COR-L47 (cell line): ENCODE measurements at places on chromosomes 6 and 20.

DNA sequence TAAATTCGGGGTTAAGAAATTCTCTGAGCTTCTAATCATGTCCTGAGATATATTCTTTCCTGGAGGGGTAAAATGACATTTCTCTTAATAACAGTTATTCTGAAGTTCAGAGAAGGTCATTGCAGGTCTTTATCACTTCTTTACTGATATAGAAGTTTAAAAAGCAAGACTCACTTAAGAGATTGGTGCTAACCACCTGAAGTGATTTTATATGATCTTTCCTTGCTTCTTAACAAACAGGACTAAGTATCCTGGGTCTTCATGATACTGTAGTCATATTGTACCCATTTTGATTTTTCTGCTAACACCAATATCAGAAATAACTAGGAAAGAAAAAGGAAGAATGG lies 39.3 kb upstream of the PRDM1 start:
- DNase-seq = no peak

GRCh38 chr6:99608886-99609482 lies 2.4 kb downstream of the PRDM13 start:
- DNase-seq = no peak

GRCh38 chr6:146803601-146804000 lies 204.8 kb downstream of the ADGB start:
- no peak for DNase-seq

DNA sequence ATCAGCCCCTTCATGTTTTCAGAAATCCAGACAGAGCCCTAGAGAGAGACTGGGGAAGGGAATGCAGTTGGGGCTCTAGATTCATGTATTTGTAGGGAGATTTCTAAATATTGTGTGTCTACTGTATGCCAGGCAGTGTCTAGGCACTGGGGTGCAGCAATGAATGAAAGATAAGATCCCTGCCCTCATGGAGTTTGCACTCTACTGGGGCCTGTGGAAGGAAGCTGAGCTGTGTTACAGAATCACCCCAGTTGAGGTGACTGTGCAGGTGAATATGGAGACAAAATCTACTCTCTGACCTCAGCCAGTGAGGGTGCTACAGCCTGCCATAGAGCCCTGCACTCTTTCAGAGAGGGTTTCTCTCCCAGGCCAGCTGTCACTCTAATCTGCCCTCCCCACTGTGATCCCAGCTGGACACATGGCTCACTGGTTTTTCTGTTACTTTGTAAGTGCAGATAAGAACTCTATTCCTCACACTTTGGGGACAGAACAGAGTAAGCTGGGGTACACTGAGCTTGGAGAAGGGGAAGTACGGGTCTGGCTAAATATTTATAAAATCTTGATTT lies 69.2 kb upstream of the E2F3 start:
- DNase-seq = no peak

GRCh38 chr20:58990651-58991445 lies 9.8 kb downstream of the NELFCD start:
- DNase-seq = no peak

DNA sequence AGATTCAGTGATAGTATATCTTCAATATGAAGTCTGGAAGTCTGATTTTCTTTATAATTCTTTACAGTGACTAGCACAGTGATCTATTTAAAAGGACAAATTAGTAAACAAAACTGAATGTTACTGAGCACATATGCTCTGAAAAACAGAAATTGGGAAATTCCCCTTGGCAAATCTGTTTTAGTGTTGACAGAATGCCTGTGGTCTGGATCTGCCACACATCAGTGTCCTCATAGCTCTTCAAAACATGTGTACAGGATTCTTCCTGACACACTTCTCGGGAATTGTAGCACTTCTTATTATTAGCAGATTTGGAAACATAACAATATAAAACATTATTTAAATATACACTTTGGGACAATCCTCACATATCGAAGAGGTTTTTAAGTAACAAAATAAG lies 354.3 kb downstream of the COL12A1 start:
- no peak for DNase-seq

DNA sequence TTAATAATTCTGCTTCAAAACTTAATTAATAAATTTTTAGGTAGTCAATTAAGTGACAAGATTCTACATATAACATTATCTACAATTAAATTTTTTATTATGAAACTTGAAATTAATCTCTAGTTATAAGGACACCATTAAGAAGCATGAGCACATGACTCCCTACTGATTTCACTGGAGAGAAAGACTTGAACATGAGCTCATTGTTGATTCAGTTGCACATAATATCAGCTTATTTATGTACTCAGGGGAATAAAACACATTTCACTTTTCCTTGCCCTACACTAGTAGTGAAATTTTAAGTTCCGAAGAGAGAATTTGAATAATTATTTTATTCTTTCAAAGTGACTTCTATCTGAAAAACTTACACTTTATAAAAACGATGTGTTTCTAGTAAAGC lies 370.2 kb upstream of the EPHA7 start:
- DNase-seq = no peak

DNA sequence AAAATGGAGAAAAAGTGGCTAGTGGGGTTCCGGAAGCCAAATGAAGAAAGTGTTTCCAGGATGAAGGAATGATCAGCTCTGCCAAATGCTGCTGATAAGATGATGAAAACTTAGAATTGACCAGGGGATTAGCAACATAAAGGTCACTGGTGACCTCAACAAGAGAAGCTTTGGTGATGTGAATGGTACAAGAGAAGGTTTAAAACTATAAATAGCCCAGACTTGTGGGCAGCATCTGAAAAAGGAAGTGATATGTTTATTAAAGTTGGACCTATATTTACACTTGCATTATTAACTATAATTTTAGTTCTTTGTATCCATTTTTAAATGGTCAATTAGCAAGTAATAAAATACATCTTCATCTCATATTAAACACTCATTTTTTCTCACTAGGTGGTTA lies 45.1 kb downstream of the CGA start:
- DNase-seq = no peak

DNA sequence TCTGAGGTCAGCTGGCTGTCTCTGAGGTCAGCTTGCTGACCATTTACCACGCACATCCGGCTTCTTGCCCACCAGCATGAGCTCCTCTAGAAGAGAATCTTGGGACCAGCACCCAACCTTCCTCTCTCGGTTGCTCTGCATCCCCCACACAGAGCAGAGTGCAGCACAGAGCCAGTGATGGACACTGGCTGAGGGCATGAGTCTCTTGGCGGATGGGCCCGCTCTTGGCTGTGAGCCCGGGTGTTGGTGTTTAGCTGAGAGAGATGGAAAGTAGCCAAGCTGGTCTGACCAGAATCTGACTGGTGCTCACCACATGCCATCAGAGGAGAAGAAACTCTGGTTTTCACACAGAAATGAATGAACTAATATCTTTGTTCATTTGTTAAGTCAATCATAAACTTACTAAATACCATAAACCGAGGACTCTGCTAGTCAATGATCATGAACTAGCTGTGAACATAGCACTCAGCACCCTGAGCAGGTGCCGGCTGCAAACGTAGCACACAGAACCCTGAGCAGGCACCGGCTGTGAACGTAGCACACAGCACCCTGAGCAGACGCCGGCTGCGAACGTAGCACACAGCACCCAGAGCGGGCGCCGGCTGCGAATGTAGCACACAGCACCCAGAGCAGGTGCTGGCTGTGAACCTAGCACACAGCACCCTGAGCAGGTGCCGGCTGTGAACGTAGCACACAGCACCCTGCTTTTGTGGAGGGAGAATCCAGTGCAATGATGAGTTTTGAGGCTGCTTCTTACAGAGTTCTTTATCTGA lies 10.4 kb upstream of the THBS2 start:
- peak; percentile 67 for DNase-seq

DNA sequence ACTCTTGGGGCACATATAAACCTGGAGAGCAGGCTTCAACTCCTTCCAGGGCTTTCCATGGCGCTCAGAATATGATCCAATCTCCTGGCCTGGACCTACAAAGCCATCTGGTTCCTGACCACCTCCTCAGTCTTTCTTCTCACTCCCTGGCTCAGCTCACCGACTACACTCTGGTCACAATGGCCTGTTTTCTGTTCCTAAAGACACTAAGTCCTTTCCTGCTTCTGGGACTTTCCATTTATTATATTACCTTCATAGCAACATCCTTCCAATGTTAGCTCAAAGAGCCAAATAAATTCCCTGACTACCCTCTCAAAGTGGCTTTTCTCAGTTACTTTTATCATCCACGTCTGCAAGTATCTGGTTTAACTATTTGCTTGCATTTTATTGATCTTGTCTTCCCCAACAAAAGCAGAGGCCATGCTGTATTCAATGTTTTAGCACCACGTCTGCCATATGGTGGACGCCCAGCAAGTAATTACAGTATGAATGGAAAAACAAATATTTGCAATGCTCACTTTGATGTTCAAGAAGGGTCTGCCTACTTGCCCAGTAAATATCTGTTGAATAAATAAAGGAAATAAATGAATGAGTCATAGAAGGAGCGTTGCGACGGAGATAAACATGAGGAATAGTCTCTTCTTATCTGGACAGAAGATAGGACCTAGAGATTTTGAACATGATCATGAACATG lies 328.4 kb downstream of the ESR1 start:
- no peak for DNase-seq

DNA sequence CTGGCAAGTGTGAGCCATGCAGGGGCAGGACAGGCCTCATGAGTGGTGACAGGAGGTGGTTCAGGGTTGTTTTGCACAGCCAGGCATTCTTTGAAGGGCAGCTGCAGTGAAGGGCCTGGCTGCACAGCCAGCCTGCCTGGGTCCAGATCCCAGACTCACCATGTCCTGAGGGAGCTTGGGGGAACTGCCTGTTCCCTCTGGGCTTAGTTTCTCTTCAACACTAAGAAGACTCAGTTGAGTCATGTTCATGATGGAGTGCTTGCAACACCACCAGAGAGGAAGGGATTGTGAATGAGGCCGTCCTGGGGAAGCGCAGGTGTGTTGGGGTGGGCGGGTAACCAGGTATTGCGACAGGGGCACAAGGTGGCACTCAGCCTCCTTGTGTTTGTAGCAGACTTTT lies 102.4 kb downstream of the CDH26 start:
- no peak for DNase-seq

DNA sequence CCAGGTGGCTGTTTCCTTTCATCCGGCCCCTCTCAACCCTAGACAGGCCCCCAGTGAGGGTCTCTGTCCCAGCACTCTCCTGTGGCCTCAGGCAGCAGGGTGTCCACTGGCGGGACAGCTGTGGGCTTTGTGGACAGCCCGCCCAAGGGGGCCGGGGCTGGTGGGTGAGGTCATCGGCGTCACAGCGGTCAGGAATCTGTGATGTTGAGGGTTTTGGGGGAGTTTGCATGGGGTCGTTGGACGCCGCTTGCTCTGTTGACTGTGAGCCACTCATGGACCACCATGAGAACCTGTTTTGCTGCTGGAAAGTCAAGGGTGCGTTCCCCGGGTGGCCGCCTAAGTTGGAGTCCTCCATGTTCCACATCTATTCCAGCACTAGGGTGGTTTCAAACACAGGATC lies 146.4 kb downstream of the DTNBP1 start:
- no peak for DNase-seq

DNA sequence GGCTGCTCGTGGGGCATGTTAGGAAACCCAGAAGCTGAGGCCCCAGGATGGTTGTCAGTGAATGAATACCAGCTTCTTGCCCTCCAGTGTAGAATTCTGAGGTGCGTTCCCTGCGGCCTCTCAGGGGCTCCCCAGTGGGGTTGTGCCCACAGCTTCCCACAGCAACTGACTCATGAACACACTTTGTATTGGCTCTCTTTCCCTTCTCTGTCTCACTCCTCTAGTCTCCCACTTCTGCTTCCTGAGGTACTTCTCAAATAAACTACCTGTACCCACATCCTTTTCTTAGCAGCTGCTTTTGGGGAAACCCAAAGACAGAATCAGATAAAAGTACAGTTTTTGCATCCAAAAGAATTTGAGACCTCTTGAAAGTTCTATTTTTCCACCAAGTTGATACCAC lies 107.7 kb upstream of the JAG1 start:
- DNase-seq = no peak

- DNase-seq = no peak
Observed at GRCh38 chr20:50482396-50482981, 27.7 kb upstream of the PTPN1 start.

DNA sequence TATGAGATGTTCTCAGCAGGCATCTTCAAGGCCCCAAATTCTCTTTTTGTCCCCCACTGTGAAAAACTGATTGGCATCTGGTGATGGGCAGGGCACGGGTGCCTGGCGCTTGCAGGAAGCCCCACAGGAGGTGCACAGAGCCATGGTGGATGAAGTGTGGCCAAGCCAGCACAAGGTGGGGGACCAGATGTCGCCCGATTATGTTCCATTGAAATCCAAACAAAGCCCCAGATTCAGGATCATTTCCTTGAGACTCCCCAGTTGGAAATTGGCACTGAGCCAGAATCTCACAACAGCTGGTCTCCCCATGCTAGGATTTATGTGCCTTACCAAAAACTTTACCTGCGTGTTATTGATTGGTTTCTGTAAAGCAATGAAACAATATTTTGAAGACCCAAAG lies 186.1 kb downstream of the ADAT2 start:
- peak; percentile 48 for DNase-seq

DNA sequence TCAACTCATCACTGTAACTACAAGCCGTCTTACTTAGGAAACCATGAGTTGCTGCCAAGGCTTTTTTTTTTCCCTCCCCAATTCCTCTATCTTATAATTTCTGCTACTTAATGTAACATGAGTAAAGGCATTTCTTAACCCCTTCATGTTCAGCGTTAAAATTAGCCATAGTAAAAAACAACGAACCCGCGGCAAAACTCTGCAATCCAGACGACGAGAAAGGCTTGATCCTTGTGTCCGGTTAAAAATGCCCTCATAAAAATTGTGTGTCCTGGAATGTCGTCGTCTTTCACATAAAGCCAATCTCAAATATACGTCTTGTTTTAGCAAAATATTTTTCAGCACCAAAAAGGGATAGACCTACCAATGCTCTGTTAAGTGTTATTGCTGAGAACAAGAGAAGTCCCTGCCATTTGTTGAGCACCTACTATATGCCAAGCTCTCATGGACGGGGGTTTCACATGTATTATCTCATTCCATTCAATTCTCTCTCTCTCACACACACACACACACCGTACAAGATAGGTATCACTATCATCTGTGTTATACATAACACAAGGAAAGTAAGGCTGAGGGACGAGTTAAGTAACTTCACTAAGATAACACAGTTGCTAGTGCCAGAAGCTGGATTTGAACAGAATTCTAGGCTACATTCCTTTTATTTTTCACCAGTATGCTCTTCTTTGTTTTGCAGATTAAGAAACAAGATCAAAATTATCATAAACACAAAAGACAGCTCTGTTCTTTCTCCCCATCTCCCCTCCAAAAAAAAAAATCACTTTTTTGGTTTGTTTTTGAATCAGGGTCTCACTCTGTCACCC lies 683 bp upstream of the ARHGAP18 start:
- DNase-seq = no peak

GRCh38 chr6:127210725-127211124 lies 55.9 kb upstream of the RNF146 start:
- DNase-seq = no peak

GRCh38 chr6:30156774-30157173 lies 4.2 kb downstream of the TRIM10 start:
- DNase-seq = no peak

GRCh38 chr6:169321546-169321945 lies 67.9 kb upstream of the THBS2 start:
- no peak for DNase-seq

DNA sequence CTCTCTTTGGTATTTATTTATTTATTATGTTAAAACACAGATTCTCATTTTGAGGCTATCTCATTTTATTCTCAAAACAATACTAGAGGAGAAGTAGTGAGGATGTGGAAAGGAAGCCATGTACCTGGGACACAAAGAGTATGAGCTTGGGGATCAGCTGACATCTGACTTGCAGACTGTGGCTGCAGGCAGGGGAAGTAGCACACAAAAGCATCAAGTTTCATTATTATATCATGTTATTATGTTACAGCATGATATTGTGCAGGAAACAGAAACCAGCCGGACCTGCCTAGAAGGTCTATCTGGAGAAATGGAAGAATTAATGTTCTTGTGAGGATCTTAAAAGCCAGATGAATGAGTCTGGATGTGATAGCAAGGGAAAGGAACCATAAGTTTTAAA lies 248.2 kb downstream of the KHDC1L start:
- DNase-seq = no peak
